ENCODE measurements at places on chromosomes 2 and 18.

GRCh38 chr2:223270548-223270947 is 218.6 kb downstream of the KCNE4 start:
- no peak for DNase-seq

- no peak for DNase-seq
Measured at GRCh38 chr2:216424274-216424673, 12.0 kb downstream of the SMARCAL1 start.

- peak; percentile 75 for DNase-seq
Measured at GRCh38 chr2:58957188-58957840, 716.2 kb upstream of the FANCL start.

DNA sequence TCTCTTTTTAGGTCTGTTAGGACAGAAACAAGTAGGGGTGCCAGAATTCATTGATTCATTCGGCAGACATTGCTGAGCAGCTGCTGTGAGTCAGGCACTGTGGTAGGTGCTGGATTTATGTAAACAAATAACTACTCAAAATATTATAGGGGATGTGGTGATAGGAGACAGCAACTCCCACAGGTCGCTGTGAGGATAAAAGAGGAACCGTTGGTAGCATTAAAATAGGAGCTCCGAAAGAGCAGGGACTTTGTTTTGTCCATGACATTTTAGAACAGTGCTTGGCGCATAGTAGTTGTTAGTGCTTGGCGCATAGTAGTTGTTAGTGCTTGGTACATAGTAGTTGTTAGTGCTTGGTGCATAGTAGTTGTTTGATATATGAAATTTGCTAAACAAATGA is 29.2 kb downstream of the ATP6V1C2 start:
- no peak for DNase-seq

DNA sequence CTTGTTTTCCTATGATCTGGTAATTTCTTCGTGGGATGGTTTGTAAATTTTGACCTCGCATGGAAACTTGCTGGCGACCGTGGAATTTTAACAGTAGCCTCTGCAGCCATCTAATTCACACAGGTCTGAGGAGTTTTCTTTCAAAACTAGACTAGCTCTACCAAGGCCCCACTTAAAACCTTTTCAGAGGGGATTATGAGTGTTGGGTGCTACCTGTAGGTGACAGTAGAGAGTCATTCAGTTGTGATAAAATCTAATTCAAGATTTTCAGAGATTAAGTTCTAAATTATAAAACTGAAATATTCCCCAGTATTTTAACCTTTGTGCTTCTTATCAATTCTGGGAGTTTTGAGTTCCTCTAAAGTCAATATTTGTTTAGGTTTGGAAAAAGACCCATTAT is 31.0 kb downstream of the THSD7B start:
- no peak for DNase-seq

- DNase-seq = no peak
Measured at GRCh38 chr18:11981192-11981542, at the start of gene IMPA2. IMPA2 (plus strand) TSS chr18:11981507; CDS start chr18:11981670, 163 bp downstream.

- no peak for DNase-seq
Measured at GRCh38 chr18:45916302-45916701, 50.8 kb downstream of the EPG5 start.
